SIG-M5 (cell line): ENCODE measurements at places on chromosomes 13 and 19.

DNA sequence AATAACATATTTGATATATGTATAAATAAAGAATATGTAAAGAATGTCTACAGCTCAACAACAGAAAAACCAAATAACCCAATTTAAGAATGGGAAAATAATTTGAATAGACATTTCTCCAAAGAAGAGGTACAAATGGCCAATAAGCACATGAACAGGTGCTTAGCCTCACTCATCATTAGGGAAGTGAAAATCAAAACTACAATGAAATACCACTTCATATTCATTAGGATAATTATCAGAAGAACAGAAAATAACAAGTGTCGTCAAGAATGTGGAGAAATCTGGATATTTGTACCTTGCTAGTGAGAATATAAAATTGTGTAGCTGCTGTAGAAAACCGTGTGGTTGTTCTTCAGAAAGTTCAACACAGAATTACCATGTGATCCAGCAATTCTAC lies 8.4 kb upstream of the SUPT20H start:
- DNase-seq: no peak

DNA sequence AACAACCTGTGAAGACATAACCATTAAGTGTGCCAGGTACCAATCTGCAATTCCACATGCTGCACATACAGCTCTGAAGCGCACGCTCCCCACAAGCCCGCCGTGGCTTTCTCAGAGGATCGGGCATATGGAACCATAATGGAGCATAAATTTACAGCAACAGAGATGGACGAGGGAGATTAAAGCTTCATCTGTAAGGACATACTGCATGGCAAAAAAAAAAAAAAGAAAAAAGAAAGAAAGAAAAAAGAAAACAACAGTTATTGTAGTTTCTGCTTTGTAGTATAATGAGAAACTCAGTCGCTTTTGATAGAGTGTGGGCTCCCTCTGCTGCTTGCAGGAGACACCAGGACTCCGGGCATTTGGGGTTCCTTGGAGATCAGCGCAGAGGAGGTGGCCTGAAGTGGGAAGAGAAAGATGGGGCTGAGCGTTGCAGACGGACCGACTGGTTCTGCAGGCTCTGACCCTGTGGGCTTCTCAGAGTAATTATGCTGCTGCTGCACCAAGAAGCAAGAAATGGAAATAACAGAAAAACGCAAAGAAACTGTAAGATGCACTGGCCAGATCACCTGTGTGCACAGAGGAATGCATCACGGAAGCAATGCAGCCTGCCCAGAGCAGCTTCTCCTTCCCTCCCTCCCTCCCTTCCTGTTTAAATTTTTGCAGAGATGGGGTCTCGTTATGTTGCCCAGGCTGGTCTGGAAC lies 10.8 kb upstream of the PDCD5 start:
- DNase-seq: no peak

DNA sequence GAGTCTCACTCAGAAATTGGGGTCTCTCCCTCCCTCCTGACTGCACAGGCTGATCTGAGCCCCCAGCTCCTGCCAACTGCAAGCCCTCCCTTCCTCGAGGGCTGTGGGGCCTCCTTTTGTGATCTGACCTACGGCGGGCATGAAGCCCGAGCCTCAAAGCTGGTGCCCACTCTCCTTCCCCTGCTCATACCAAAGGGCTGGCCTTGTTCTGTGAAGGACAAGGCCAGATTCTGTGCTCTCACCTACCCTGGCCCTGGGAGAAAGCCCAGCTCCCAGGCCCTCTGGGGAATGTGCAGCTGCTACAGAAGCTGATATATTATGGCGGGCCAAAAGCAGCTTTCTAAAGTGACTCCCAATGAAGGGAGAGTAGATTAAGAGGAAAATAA lies 9.0 kb upstream of the ECH1 start:
- DNase-seq: no peak

DNA sequence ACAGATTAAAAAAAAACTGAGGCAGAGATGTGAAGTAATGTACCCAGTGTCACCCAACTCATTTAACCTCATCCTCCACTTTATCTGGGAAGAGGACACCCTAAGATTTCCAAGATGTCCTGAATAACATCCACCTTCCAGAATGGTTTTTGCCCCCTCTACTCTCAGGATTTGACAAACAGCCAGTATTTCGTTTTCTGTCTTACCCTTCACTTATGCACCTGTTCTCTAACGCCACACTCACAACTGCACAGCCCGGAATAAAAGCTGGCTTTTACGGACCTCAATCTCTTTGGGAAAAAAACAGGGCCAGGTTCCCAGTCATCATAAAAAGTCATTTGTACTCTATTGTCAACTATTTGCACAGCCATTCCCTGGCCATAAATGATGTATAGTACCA lies 21.2 kb upstream of the CEACAM6 start:
- DNase-seq: no peak

GRCh38 chr13:108860418-108860817 lies 231.0 kb downstream of the MYO16 start:
- DNase-seq: no peak

DNA sequence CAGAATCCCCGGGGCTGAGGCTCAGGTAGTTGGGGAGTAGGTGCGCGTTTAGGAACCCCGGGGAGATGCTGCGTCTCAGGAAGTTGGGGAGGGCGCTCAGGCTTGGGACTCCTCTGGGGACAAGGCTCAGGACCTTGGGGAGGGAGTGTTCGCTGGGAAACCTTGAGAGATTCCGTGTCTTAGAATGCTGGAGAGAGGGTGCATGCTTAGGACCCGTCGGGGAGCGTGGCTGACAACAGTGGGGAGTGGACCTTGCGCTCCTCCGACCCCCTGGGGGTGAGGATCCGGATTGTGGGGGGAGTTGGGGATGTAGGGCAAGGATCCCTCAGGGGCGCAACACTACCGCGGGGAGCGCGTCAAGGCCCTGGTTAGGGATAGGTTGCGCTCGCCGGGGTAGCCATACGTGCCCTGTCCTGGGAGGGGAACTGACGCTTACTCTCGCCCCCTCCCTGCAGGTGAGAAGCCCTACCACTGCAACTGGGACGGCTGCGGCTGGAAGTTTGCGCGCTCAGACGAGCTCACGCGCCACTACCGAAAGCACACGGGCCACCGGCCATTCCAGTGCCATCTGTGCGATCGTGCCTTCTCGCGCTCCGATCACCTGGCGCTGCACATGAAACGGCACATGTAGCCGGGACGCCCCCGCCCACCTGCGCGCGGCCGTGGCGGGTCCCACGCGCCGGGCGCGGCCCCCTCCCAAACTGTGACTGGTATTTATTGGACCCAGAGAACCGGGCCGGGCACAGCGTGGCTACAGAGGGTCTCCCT lies 2.0 kb downstream of the KLF2 start:
- DNase-seq: no peak

GRCh38 chr13:38687246-38688229 lies 661 bp downstream of the FREM2 start:
- no peak for DNase-seq

GRCh38 chr19:16188521-16188920 lies 3.3 kb downstream of the FAM32A start:
- no peak for DNase-seq

- no peak for DNase-seq
These were observed 18.4 kb upstream of the KCTD15 start for GRCh38 chr19:33778089-33778791.

DNA sequence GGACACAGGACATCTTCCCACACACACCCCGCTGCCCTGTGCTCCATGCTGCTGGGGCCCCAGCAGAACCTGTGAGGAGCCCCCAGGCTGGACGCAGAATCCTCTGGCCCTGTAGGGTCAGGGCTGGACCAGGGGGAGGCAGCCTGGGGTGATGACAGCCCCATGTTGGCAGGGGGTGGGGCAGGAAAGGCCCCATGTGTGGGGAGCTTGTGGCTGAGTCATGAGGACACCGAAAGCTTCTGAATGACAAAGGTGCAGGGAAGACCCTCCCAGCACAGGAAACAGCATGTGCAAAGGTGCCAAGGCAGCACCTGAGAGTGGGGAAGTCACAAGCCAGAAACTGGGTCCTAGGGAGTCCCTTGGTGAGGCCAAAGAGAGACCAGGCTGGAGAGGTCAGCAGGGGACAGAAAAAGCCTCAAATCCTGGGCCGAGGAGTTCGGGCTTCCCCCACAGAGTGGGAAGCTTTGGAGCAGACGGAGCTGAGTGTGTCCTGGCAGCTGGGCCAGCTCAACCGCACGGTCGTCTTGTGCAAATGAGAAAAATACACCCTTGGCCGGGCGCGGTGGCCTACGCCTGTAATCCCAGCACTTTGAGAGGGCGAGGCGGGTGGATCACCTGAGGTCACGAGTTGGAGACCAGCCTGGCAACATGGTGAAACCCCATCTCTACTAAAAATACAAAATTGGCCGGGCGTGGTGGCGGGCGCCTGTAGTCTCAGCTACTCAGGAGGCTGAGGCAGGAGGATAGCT lies 17.5 kb downstream of the ATP8B3 start:
- no peak for DNase-seq
